ENCODE measurements at places on chromosomes 5 and 9.
A peak's percentile ranks its signal among the peaks of the same experiment; 100 is the strongest.

DNA sequence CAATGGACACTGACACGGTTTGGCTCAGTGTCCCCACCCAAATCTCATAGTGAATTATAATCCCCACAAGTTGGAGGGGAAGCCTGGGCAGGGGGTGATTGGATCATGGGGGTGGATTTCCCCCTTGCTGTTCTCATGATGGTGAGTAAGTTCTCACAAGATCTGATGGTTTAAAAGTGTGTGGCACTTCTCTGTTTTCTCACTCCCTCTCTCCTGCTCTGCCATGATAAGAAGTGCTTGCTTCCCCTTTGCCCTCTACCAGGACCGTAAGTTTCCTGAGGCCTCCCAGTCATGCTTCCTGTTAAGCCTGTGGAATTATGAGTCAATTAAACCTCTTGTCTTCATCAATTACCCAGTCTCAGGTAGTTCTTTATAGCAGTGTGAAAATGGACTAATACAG is 115.8 kb upstream of the KIF2A start:
- DNase-seq: peak; percentile 61

- no peak for DNase-seq
These were observed 15.5 kb upstream of the LOX start for GRCh38 chr5:122093415-122094180.

DNA sequence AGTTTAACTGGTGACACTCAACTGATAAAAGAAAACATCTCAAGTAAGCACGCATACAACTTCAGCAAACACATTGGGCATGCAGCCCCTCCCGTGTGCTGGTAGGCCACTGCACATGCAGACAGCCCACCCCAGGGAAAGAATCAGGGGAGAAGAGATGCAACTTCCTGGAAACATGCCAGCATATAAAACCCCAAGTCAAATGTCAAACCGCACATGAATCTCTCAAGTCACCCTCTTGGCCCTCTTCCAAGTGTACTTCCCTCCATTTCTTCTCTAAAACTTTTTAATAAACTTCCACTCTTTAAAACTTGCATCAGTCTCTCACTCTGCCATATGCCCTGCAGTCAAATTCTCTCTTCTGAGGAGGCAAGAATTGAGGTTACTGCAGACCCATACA is 732.7 kb downstream of the SEMA5A start:
- peak; percentile 6 for DNase-seq

DNA sequence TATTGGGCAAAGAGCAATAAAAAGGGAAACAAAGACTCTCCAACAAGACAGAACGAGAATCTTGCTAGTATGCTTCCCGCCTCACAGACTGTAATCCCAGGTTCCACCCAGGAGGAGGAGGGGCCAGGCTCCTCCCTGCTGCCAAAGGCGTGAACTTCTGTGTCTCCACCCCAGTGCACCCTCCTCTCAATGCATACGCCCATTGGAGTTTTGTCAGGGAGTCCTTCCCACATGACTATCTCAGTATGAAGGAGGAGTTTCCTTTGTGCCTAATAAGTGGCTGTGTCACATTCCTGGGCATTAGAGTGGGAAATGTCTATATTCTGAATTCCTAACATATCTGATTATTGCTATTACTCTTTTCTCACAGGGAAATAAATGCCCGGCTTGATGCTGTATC is 106.4 kb upstream of the DHFR start:
- no peak for DNase-seq

DNA sequence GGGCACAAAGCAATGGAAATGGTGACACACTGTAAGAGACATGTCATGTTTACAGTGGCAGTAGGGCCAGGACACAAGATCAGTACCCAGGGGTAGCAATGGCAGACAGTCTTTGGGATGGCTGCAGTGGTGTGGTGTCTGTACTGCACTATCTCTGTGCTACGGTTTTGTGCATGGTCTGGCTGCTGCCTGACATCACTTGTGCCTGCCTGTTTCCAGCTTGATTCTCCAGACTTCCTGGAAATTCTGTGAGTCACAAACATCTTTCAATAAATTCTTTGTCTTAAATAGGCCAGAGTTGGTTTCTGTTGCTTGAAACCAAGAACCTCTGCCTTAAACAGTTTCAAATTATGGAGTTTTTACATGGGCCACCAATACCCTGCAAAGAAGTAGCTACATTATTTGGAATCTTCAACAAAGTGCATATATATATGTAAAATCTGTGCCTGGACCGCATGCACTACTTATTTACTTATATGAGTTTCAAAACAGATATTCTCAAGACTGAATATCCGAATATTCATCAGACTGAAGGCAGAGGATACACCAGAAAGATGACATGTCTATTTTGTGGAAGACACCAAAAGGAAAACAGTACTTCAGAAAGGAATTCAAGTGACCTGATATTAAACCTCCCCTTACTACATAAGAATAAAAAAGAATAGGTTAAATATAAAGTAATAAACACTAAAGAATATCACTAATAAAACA is 188.1 kb downstream of the RFX3 start:
- peak; percentile 12 for DNase-seq
